ENCODE measurements at places on chromosomes 13 and 19.

GRCh38 chr19:29887442-29887855 lies 54.6 kb upstream of the URI1 start:
- DNase-seq = no peak

- peak; percentile 20 for DNase-seq
Observed at GRCh38 chr19:43662487-43662886, 7.5 kb downstream of the PLAUR start.

GRCh38 chr13:74423434-74423833 lies 289.2 kb upstream of the KLF12 start:
- no peak for DNase-seq

GRCh38 chr19:7349961-7350711 lies 1.4 kb downstream of the ARHGEF18 start:
- DNase-seq = no peak

- DNase-seq = no peak
Observed at GRCh38 chr13:35736876-35737275, 260.4 kb upstream of the MAB21L1 start.

DNA sequence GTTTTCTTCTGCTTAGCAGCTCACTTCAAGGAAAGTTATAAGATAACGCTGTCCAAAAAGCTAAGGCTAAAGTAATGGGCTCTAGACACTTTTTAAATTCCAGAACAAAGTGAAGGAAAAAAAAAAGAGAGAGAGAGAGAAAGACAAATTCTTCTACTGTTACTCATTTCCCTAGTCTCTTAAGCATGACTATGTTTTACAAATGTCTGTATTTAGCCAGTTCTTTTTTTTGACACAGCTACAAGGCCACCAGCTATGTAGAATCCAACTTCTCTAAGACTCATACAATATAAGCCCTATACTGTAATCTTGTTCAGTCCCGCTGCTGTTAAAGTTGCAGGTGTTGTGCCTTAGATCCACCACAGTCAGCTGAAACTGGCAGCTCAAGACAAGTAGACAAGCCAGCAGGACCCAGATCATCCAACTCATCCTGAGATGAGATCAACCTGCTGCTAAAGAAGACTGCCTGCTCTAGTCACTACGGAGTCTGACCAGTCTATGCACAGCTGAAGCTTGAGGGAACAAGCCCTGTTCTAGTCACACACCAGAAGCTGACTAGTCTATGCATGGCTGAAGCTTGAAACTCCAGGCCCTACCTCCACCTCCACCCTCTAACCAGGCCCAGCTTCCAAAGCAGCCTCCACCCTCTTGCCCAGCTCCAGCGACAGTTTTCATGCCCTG lies 10.3 kb upstream of the ZNF83 start:
- no peak for DNase-seq

Data from COLO829 (cell line).